A549 treated with CORT108297 at 1 μM for 4 hours (cell line): ENCODE measurements at places on chromosomes 5 and 9. TPM values are rescaled to one million over a fixed set of nuclear protein-coding genes. Genes with fewer than 3 reads are reported as not detected.

The P4HA2 gene
- total RNA-seq, result 37.2 to 50.0 TPM (median 44.5 TPM) in 5 replicates

The GARNL3 gene
- total RNA-seq, result 2.2 to 2.8 TPM (median 2.4 TPM) in 5 replicates

The FAM153A gene
- total RNA-seq, result not detected in 5 replicates

The FAM169A gene
- 4.2 to 7.6 TPM (median 6.7 TPM) in 5 replicates for total RNA-seq

The PRDM9 gene
- not detected in 5 replicates for total RNA-seq

The KLF9 gene
- total RNA-seq, result 0.81 to 1.6 TPM (median 1.3 TPM) in 5 replicates

The MFAP3 gene
- total RNA-seq, result 19.1 to 30.3 TPM (median 21.3 TPM) in 5 replicates

The GMCL2 gene
- 0.02 TPM in 1 of 5 replicates, not detected in the others for total RNA-seq

The GPR150 gene
- 0.07 to 0.21 TPM (median 0.08 TPM) in 5 replicates for total RNA-seq

The ARL10 gene
- 0.23 to 0.61 TPM (median 0.35 TPM) in 5 replicates for total RNA-seq

The ELOVL7 gene
- 9.0 to 14.3 TPM (median 11.7 TPM) in 5 replicates for total RNA-seq

The MARCHF3 gene
- 0.45 to 1.3 TPM (median 1.0 TPM) in 5 replicates for total RNA-seq

The FOXD4 gene
- 0.25 to 0.82 TPM (median 0.44 TPM) in 5 replicates for total RNA-seq

The CDH6 gene
- total RNA-seq, result 0.07 to 0.25 TPM (median 0.15 TPM) in 5 replicates

The PPP2R2B gene
- total RNA-seq, result 0.06 to 0.24 TPM (median 0.14 TPM) in 5 replicates

The INSL6 gene
- total RNA-seq, result not detected in 5 replicates

The WNT8A gene
- not detected in 5 replicates for total RNA-seq

The PTPDC1 gene
- total RNA-seq, result 3.3 to 5.1 TPM (median 4.1 TPM) in 5 replicates

The ARRDC3 gene
- total RNA-seq, result 6.3 to 15.7 TPM (median 10.7 TPM) in 5 replicates

The CD274 gene
- 1.6 to 2.6 TPM (median 2.3 TPM) in 5 replicates for total RNA-seq

The PCDHGA3 gene
- 0.04 to 0.07 TPM in 2 of 5 replicates, not detected in the others for total RNA-seq

The PRSS3 gene
- total RNA-seq, result 13.0 to 15.2 TPM (median 14.7 TPM) in 5 replicates

The BHMT2 gene
- not detected in 5 replicates for total RNA-seq

The SUSD3 gene
- 0.23 to 0.70 TPM (median 0.66 TPM) in 5 replicates for total RNA-seq

The DNAH5 gene
- total RNA-seq, result 0.66 to 1.8 TPM (median 1.3 TPM) in 5 replicates

The CMBL gene
- 20.2 to 23.2 TPM (median 22.1 TPM) in 5 replicates for total RNA-seq

The PKD2L2 gene
- total RNA-seq, result not detected in 5 replicates
